Fibroblast of lung (primary cell): ENCODE measurements at places on chromosomes 2 and 18. TPM values are rescaled to one million over a fixed set of nuclear protein-coding genes. Genes with fewer than 3 reads are reported as not detected.

GPR39 gene
- 0.26 and 1.3 TPM in 2 replicates for total RNA-seq

GALR1 gene
- not detected in 2 replicates for total RNA-seq

HOXD4 gene
- total RNA-seq = not detected in 2 replicates

EPC2 gene
- 20.5 and 22.8 TPM in 2 replicates for total RNA-seq

SLC14A1 gene
- total RNA-seq = 2.3 and 31.0 TPM in 2 replicates

GAD1 gene
- 0.26 and 0.33 TPM in 2 replicates for total RNA-seq

EMILIN1 gene
- 187 and 251 TPM in 2 replicates for total RNA-seq

SPP2 gene
- total RNA-seq = not detected in 2 replicates

PREPL gene
- total RNA-seq = 42.6 and 67.2 TPM in 2 replicates

ACVR2A gene
- total RNA-seq = 8.9 and 29.3 TPM in 2 replicates
